Right cardiac atrium (tissue), 5 donors: ENCODE measurements at places on chromosomes 1 and 21. TPM values are rescaled to one million over a fixed set of nuclear protein-coding genes. Genes with fewer than 3 reads are reported as not detected.
A peak's percentile ranks its signal among the peaks of the same experiment; 100 is the strongest.

DNA sequence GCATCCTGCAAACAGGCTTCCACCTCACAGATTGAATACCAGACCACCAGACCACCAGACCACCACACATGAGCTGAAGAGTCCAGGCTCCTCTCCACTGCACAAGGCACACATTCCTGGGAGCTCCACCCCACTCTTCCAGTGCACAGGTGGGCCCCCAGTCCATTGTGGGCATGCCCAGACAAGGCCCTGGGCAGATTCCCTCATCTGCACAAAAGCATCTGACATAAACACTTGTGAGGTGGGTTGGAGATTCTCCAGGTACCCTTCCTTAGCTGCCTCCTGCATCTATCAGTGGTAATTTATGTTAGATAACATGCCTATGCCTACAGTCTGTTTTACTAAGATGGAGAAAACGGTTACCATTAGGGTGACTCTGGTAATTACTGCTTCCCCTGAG lies 11.6 kb upstream of the CTBS start:
- DNase-seq, result no peak

GRCh38 chr1:42913426-42914091 lies 45.1 kb downstream of the SLC2A1 start:
- DNase-seq, result no peak

DNA sequence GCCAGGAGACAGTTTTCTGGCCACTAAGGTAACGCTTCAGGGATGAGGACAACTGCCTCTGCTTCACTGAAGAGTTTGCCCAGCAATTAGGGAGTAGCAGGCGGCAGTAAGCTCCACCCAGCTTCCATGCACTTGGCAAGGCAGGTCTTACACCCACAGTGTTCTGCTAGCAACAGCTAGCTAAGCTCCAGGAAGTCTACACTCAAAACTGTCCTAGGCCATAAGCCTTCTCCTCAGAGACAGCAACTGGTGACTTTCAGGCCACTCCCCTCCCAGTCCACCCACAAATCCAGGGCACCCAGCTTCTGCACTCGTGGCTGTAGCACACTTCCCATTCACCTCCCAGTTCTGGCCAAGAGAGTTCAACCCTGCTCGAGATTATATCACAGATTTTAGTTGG lies 47.3 kb downstream of the KMO start:
- no peak for DNase-seq

- no peak for DNase-seq
Observed at GRCh38 chr1:75725266-75725665, 757 bp downstream of the ACADM start.

GRCh38 chr1:234906654-234907053 lies 222.0 kb downstream of the TOMM20 start:
- no peak for DNase-seq

DNA sequence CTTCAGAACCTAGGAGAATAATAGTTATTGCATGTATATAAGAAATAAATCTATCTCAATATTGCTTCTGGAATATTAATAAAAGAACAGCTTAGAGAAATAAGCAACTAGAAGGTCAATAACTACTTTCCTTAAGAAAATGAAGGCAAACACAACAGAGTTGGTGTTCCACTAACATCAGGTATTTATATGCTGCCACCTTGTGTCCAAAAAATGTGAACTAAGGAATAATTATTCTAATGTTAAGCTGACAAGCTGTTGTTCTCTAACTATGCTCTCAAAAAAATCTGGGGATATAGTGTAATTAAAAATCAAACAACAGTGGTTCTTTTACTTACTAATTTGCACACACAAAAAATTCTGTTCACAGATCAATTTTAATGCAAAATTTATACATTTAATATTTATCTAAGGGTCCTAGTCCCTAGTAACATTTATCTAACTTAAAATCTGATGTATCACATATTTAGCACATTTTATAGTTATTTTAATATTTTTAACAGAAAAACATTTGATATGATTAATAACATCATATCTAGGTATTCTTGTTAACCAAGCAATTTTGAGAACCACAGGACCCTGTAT lies 39.6 kb downstream of the UCHL5 start:
- no peak for DNase-seq

GRCh38 chr1:98323906-98324358 lies 337.6 kb upstream of the SNX7 start:
- DNase-seq, result peak; percentile 73

DNA sequence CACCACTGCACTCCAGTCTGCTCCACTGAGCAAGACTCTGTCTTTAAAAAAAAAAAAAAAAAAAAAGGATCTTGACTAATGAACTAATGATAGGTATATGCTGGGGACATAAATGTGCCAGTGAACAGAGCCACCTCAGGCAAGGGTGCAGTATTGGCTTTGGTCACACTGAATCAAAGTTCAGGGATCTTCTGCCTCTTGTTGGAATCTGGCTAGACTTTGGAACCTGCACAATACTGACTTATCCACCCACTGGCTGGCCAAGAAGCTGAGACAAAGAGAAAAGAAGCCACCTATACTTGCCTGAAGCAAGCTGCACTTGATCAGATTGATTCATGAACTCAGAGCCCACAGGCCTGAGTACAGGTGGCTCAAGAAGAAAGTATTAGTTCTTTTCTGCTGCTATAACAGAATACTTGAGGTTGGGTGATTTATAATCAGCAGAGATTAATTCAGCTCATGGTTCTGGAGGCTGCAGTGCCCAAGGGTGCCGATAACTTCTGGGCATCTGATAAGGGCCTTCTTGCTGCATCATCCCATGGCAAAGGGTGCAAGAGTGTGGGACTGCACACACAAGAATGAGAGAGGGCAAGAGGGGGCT lies 172.0 kb downstream of the FGGY start:
- no peak for DNase-seq

DNA sequence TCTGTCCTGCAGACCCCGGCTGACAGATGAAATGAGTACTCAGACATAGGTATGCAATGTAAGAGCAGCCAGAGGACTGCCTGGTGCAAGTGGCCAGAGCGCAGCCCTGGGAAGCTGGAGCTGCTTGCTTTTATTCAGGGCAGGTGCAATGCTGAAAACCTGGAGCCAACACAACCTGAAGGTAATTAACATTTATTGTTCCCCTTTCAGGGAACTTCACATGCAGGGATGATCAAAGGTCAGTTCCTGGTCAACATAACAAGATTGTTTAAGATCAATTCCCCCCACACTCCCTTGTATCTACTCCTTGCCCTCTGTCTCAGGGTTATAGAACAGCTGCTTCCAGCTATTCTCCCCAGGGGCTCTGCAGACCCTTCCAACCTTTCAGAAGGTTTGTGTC lies 48.7 kb upstream of the PRELP start:
- DNase-seq, result no peak

DNA sequence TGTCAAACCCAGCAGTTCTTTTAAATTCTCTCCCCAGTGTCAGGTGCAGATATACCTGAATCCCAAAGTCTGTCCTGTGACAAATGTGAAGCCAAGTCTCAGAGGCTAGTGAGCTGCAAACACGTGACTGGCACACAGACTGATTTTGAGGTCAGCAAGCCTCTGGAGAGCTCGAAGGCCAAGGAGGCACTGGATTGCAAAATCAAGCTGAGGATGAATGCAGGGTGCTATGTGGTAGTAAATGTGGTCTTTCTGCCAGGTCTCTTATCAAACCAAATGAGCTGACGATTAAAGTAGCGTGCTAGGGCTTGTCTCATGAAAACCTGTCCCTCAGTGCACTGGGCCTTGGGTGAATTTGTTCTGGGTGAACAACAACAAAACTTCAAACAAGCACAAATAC lies 20.6 kb downstream of the GPR3 start:
- no peak for DNase-seq

The SLC25A34 gene
- 3.0 TPM for total RNA-seq

The APOBEC4 gene
- total RNA-seq, result not detected

The TSPEAR gene
- 1.2 TPM for total RNA-seq
